ENCODE measurements at places on chromosomes 16 and 17. TPM values are rescaled to one million over a fixed set of nuclear protein-coding genes. Genes with fewer than 3 reads are reported as not detected.

Gene JPT1
- 40.0 TPM for total RNA-seq

Gene TRPV3
- 1.4 TPM for total RNA-seq

Gene KRTAP3-2
- not detected for total RNA-seq

Gene PTGES3L
- 0.09 TPM for total RNA-seq

Gene DPEP1
- 0.65 TPM for total RNA-seq

Measured in smooth muscle cell of bladder (primary cell).